ENCODE measurements at places on chromosomes 7 and 10. TPM values are rescaled to one million over a fixed set of nuclear protein-coding genes. Genes with fewer than 3 reads are reported as not detected.

DNA sequence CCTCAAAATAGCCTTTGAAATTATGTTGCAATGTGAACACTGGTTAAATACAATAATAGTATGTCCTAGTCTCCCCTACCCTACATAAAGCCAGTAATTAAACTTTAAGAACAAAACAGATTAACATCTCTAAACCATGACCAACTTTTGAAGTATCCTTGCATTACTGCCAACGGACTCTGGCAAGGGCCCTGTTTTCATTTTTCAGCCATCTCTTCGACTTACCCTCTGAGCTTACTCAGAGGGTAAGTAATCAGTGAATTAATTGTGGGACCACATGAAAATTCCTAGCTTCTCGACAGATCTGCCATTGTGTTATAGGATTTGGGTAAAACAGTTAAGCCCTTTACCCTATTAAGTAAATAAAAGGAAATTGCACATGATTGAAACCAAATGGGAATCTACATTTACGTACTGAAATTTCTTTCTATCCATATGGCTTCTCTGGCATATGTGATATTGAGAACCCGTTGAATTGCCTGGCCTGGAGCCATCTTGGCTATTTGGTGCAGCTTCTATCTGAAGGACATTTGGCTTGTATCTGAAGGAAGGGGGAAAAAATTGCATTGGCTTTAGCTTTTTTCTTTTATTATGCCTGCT is 39.6 kb downstream of the DYNC1I1 start:
- DNase-seq: peak; percentile 45

DNA sequence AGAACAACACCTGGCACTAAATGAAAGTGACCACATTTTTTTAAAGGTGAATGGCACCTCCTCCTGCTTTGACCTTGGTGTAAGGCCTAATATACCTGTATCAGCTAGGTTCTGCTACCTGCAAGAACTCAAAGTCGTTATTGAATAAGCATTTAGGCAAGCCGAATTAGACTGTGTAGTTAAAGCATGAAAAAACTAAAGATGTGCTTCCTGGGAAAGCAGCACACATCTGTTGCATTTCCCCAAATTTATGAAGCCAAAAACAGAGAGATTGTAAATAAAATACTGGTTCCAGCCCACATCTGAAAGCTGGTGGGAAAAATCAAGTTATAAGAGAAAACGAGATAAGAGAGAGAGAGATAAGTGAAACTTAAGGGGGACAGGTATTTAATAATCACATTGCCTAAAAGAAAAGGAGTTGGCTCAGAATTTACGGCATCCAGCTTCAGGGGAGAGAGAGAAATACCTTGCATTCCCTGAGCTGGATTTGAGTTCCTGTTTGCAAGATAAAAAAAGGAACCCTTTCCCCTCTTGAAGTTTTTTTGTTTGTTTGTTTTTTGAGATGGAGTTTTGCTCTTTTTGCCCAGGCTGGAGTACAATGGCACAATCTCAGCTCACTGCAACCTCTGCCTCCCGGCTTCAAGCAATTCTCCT is 1.8 kb upstream of the XPNPEP1 start:
- DNase-seq: no peak

METTL2B gene
- 34.5 TPM for total RNA-seq

DNA sequence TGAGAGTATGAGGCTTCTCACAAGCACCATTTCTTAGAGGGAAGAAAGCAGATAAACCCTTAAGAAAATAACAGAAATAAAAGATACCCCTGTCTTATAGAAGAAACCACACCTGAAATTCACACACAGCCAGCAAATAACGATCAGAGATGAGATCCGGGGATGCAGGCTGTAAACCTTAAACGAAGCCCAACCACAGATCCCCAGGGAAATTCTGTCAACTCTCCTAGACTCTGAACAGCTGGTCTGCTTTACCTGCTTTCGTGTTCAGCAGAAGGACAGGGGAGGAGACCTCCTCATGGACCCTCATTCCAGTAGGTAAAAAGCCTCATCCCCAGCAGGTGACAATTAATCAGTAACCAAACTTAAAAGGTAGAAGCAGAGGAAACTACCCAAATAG is 45.0 kb downstream of the VOPP1 start:
- no peak for DNase-seq

DNA sequence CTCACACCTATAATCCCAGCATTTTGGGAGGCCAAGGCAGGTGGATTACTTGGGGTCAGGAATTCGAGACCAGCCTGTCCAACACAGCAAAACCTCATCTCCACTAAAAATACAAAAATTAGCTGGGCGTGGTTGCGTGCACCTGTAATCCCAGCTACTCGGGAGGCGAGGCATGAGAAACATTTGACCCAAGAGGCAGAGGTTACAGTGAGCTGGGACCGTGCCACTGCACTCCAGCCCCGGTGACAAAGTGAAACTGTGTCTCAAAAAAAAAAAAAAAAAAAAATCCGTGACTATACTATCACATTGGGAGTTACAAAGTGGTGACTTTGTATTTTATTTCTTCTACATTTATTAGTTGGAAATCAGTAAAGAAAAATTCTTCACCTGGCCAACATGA is 101.2 kb downstream of the EPC1 start:
- no peak for DNase-seq

- no peak for DNase-seq
Observed at GRCh38 chr10:69913606-69914382, 112.1 kb downstream of the COL13A1 start.

DNA sequence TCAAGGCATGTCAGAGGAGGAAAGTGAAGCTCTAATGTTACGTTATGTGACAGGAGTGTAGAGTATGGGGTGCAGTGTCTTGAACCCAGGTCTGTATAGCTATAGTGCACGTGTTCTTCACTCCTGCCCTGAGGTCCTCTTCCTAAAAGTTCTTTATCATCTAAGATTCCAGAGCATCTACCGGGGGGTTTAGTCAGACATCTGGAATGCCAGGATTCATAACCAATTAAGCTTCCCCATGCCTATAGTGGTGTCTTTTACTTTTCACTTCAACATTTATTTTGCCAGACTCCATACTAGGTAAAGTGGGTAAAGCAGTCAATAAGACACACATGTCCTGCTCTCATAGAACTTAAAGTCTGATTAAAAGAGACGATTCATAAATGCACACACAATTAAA is 22.4 kb downstream of the PPP1R3C start:
- DNase-seq: no peak

GRCh38 chr10:13105184-13105583 is 5.2 kb downstream of the OPTN start:
- peak; percentile 13 for DNase-seq

DNA sequence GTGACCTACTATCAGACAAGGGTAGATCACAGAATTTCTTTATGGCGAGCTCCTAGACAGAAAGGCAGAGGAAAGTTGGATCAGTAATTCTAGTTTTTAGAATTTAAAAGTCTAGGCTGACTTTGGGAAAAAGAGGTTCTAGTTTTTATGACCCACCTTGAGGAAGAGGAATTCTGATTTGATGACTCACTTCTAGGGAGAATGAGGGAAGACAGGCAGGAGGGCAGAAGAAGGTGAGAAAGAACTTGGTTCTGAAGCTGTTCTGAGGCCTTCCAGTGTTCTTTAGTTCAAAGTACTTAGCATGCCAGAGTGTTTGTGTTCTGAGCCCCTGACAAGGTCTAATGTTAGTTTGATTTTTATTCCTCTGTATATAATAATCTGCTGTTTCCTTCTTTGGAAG is 97.2 kb downstream of the PODXL start:
- DNase-seq: peak; percentile 14

DNA sequence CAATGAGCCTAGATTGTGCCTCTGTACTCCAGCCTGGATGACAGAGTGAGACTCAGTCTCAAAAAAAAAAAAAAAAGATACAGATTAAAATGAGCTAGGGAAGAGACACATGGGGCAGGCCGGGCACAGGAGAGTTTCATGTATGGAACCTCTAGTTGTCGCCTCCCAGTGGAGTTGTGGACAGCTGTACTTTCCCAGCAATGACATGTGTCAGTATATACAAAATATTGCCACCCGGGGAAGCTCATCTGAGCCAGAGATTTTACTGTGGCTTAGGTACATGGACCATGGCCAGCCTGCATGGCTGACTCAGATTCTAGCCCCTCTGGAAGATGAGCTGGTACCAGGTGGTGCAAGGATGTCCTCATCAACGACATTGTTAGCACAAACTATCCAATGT is 87.4 kb downstream of the COL26A1 start:
- no peak for DNase-seq

FAM149B1 gene
- 14.9 TPM for total RNA-seq

- DNase-seq: no peak
Observed at GRCh38 chr7:149020483-149020882, 7.8 kb downstream of the PDIA4 start.

PRTFDC1 gene
- 10.6 TPM for total RNA-seq

PNLIPRP1 gene
- total RNA-seq: not detected

DNA sequence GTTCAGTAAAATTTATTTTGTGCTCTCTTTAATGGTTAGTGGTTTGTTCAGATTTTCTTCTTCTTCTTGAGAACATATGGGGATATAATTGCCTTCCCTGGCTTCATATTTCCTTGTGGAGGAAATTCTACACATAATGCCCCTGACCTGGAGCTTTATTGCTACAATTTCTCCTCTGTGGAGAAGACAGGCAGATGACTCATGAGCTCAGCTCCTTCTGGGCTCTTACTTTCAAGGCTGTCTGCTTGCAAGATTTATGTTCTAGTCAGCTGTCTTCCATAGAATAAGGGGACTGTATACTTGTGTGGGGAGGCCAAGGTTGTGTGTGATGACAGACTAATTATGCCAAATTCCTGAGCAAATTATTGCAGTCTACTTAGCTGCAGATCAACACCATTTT is 1.6 kb downstream of the LRRD1 start:
- DNase-seq: peak; percentile 29

CASTOR2 gene
- 21.3 TPM for total RNA-seq

- peak; percentile 41 for DNase-seq
Observed at GRCh38 chr10:74077416-74077815, 73.2 kb downstream of the AP3M1 start.

CYP2C19 gene
- total RNA-seq: not detected

EPO gene
- total RNA-seq: not detected

- no peak for DNase-seq
Observed at GRCh38 chr7:80036107-80036506, 98.5 kb upstream of the GNAI1 start.

OR2A42 gene
- not detected for total RNA-seq

DNA sequence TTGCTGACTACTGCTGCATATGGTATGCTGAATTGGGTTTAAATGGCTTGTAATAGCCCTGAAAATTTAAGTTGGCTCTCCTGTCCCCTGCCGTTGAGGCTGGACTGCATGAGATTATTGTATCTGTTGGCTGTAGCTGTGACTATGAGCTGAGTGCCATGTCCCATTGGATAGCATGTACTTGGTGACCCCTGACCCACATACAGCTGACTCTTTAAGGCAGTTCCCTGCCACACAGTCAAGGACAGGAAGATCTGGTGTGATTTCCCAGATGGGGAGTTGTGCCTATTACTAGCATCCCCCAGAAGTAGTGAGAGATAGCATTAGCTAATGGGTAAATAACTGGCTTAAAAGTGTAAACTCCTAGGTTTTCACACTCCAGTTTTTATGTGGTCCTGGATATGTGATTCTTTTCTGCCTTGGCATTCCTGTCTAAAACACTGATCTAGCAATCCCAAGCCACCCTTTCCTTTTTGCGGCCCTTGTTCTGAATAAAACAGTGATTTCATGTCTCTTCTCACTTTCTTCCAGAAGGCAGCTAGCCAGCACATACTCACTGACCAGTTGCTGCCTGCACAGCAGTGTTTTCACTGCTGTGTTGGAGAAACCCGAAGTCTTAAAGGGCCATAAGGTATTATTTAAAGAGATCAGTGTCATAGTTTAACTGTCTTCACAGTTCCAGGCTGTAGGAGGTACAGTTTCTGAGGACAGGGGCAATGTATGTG is 35.9 kb downstream of the LRRC4 start:
- peak; percentile 16 for DNase-seq

DNA sequence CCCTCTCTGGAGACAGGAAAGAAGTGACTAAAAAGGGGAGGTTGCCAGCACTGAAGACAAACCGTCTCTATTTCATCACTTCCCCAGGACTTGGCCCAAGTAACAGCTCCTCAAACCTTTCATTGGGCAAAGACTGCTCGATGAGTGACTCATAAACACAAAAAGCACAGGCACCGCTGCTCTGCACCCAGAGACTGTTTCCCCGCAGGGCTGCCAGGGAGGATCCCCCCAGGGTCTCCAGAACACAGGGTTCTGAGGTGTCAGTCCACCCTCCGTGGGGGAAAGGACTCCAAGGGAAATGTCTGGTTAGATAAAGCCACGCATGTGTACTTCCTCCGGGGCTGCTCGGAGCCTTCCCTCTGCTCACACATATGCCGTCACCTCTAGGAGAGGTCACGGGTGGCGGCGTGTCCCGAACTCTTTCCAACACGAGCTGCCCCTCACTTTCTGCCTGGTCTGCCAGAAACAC is 59.9 kb downstream of the INSIG1 start:
- no peak for DNase-seq

DNA sequence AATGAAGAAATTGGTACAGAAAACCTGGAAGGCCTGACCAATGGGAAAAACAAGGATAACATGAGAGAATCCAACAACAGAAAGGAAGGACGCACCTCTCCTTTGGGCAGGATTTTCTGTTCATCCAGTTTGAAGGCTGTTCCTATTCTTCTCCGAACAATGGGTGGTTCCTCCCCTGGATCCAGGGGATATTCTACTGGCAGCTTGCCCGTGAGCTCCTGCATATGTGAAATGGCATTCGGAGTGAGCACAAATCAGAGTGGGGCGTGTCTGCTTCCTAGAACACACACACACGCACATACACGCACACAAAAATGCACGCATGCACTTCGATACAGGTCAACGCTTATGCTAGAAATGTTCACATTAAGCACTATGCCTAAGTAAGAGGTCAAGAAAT is 83.5 kb downstream of the PRPF18 start:
- no peak for DNase-seq

NODAL gene
- total RNA-seq: 0.43 TPM

- DNase-seq: no peak
Observed at GRCh38 chr7:85452674-85453073, 265.8 kb upstream of the SEMA3D start.

NKX2-3 gene
- not detected for total RNA-seq
